Naive B cell (primary cell): ENCODE measurements at places on chromosomes 5 and 9. TPM values are rescaled to one million over a fixed set of nuclear protein-coding genes. Genes with fewer than 3 reads are reported as not detected.

DNA sequence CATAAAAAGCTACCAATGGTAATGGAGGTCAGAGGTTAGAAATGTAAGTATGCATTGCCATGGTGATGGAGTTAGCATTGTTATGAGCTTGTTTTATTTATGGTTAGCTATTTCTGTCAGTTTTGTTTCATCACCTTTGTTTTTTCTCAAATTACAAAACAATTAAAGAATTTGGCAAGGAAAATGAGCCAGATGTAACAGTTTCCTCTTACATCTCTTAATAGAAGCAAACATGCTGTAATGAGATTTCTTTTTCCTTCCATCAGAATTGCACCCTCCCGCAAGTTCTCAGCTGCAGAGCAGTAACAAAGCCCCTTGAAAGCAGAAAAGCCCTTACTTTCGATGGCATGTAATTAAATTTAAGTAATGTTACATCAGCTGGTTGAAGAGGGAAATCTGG is 233.0 kb downstream of the SGCD start:
- no peak for DNase-seq
- no peaks in the 10 kb centered on the region for H3K27me3 ChIP-seq
- no peaks in the 10 kb centered on the region for H3K36me3 ChIP-seq
- no peak overlapping the region for H3K27ac ChIP-seq
- H3K4me3 ChIP-seq, result no peak overlapping the region
- no peaks in the 10 kb centered on the region for H3K4me1 ChIP-seq

GRCh38 chr5:178555771-178556211 is 34.4 kb downstream of the COL23A1 start:
- H3K36me3 ChIP-seq, result no peaks in the 10 kb centered on the region
- no peak overlapping the region for H3K27ac ChIP-seq
- DNase-seq, result no peak

GRCh38 chr9:137952976-137953666 is 75.5 kb downstream of the CACNA1B start:
- no peak overlapping the region for H3K27ac ChIP-seq
- peaks cover 4% of the 10 kb centered on the region for H3K27me3 ChIP-seq
- H3K4me1 ChIP-seq, result no peaks in the 10 kb centered on the region

GRCh38 chr5:103466495-103466894 is 96.1 kb downstream of the NUDT12 start:
- H3K4me1 ChIP-seq, result no peaks in the 10 kb centered on the region
- H3K27ac ChIP-seq, result no peak overlapping the region
- DNase-seq, result no peak
- H3K27me3 ChIP-seq, result no peaks in the 10 kb centered on the region
- H3K4me3 ChIP-seq, result no peak overlapping the region

- no peak overlapping the region for H3K27ac ChIP-seq
- peaks cover 10% of the 10 kb centered on the region for H3K36me3 ChIP-seq
- H3K4me3 ChIP-seq, result no peak overlapping the region
- no peaks in the 10 kb centered on the region for H3K27me3 ChIP-seq
- H3K4me1 ChIP-seq, result no peaks in the 10 kb centered on the region
- DNase-seq, result no peak
Measured at GRCh38 chr5:151491062-151491461, 43.7 kb downstream of the SLC36A1 start.

DNA sequence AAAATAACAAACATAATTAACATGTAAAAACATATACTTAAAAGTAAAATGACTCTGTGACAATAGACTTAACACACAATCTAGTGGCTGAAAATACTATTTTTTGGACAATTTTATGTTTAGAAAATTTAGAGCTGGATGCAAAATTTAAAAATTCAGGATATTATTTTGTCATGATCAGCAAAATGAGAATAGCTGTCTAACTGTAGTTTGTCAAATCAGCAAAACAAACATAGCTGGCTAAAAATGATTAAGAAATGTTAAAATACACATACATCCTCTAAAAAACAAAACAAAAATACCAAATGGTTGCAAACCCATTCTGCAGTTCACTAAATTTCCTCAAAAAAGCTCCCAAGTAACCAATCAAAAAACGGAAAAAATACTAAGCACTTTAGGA is 18.6 kb downstream of the C9orf72 start:
- DNase-seq, result no peak
- H3K36me3 ChIP-seq, result peaks cover 22% of the 10 kb centered on the region
- H3K27me3 ChIP-seq, result no peaks in the 10 kb centered on the region
- no peaks in the 10 kb centered on the region for H3K4me1 ChIP-seq
- H3K4me3 ChIP-seq, result no peak overlapping the region

DNA sequence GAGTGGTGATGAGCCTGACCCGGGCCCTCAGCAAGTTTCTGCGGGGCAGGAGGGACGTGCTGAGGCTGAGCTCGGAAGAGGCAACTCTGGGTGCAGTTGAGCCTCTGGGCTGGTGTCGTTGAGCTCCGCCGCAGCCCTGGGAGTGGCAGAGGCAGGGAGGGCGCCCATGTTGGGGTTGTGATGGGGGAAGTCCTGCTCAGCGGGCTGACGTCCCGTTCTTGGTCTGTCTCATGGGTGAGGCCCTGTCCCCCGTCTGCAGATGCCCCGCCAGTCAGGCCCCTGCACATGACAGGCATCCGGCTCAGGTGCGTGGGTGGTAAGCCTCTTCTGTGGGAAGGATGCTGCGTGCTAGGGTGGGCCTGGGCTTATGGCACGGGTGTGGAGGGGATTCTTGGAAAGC is 64.3 kb downstream of the RXRA start:
- H3K4me3 ChIP-seq, result peak overlapping the region; percentile 77
- H3K27ac ChIP-seq, result peak overlapping the region; percentile 95
- no peaks in the 10 kb centered on the region for H3K36me3 ChIP-seq
- H3K4me1 ChIP-seq, result peaks cover 54% of the 10 kb centered on the region
- H3K27me3 ChIP-seq, result no peaks in the 10 kb centered on the region

DNA sequence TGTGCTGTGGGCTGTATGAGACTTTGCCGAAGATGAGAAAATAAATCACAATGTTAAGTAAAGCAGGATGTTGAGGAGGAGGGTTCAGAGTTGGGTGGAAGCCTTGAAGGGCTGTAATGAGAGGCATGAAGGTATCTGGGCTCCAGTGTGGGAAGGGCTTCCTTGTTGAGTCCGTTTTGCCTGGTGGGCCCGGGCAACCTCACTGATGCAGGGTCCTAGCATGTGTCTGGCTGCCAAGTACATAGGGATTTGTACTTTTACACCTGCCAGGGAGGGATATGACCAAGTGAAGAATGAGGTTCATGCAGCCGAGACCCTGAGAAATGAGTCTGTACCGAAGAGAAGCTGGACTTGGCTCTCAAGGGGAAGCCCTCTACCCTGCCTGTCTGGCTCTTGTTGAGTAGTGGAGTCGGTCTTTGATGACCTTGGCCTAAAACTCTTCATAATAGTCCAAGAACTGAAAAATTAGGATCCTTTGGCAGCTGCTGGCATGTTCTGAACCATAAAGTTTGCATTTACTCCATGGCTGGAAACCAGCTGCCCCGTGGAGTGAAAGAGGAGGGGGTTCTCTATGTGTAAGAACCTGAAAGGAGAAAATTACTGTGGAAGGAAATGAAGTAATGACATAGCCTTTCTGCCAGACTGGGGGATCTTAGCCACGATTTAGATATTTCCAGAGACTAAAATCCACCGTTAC is 59.0 kb upstream of the DPYSL3 start:
- DNase-seq, result no peak
- no peaks in the 10 kb centered on the region for H3K27me3 ChIP-seq
- no peak overlapping the region for H3K4me3 ChIP-seq
- H3K36me3 ChIP-seq, result no peaks in the 10 kb centered on the region

DNA sequence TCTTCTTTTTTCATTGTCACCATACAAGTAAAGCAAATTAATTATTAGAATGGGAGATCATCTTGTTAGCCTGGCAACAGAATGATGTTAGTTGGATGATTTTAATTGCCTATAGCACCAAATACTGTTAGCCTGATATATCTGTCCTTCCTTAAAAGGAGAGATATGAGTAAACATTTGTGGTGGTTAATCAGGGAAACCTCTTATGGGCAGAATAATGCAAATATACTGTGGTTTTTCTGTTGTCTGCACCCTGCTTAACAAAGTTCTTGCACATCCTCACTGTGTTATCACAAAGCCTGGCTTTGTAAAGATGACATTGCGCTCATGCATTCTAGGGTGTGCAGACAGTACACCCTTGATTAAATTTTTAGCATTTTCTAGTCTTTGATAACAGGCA is 254.9 kb upstream of the SMC2 start:
- no peaks in the 10 kb centered on the region for H3K4me1 ChIP-seq
- H3K27ac ChIP-seq, result no peak overlapping the region
- H3K36me3 ChIP-seq, result no peaks in the 10 kb centered on the region
- DNase-seq, result no peak
- no peaks in the 10 kb centered on the region for H3K27me3 ChIP-seq

DNA sequence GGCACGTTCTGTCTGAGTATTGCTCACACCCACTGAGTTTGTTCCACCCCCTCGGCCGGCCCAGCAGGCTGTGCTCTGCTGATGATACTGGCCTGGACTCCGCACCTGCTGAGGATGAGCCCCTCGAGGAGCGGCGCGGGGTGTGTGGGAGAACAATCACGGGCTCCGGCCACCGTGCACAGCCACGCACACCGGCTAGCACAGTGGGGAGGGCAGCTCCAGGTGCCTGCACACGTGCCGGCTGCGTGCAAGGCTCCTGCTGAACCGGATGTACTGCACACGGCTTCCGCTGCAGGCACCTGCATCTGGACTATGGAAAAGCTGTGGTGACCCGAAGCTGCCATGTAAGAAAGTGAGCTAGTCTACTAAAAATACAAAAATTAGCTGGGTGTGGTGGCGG is 485.2 kb upstream of the CDH9 start:
- no peaks in the 10 kb centered on the region for H3K27me3 ChIP-seq
- no peak for DNase-seq
- no peaks in the 10 kb centered on the region for H3K4me1 ChIP-seq
- no peak overlapping the region for H3K27ac ChIP-seq

DNA sequence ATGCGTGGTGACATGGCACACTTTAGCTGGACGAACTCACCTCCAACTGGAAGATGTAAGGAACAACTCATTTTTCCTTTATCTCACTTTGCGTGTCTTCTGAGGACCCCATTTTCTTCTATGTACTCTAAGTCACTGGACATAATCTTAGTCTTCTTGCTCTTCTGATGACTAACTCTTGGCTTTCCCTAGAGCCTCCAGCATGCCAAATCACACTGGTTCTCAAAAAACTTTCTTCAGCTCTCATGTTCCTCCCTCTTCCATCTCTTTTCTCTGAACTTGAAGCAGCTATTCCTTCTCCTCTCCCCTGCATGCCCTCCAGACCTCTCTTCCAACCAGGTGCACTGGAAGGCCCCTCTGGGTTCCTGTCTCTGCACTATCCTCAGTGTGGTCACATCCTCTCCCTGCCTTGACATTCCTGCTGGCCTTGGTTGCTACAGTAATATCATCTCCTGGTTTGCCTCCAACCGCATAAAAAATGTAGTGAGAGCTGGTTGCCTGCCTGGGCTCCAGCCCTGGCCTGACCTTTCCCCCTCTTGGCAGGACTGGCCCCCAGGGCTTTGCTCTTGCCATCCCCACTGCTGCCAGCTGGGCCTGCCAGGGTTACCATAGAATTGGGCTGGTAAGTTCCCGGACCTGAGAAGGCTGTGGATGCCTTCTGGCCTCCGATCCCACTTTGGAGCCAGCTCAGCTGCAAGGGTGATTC is 44.8 kb upstream of the BNC2 start:
- H3K27ac ChIP-seq, result no peak overlapping the region
- no peak overlapping the region for H3K4me3 ChIP-seq
- no peaks in the 10 kb centered on the region for H3K27me3 ChIP-seq
- no peaks in the 10 kb centered on the region for H3K4me1 ChIP-seq

GRCh38 chr5:90740244-90740799 is 181.7 kb downstream of the ADGRV1 start:
- H3K27me3 ChIP-seq, result peaks cover 5% of the 10 kb centered on the region
- no peak for DNase-seq
- peaks cover 16% of the 10 kb centered on the region for H3K36me3 ChIP-seq
- H3K4me3 ChIP-seq, result no peak overlapping the region
- H3K27ac ChIP-seq, result no peak overlapping the region

GRCh38 chr5:128538250-128539037 is 399 bp upstream of the FBN2 start:
- DNase-seq, result no peak
- H3K4me3 ChIP-seq, result peak overlapping the region; percentile 21
- no peak overlapping the region for H3K27ac ChIP-seq

- peaks cover 12% of the 10 kb centered on the region for H3K4me1 ChIP-seq
- no peaks in the 10 kb centered on the region for H3K36me3 ChIP-seq
- DNase-seq, result no peak
- H3K27me3 ChIP-seq, result no peaks in the 10 kb centered on the region
Measured at GRCh38 chr9:84266087-84266561, 74.4 kb downstream of the SLC28A3 start.

GRCh38 chr5:23445573-23445972 is 61.8 kb upstream of the PRDM9 start:
- DNase-seq, result no peak
- no peaks in the 10 kb centered on the region for H3K27me3 ChIP-seq
- no peaks in the 10 kb centered on the region for H3K36me3 ChIP-seq
- H3K4me3 ChIP-seq, result no peak overlapping the region
- no peaks in the 10 kb centered on the region for H3K4me1 ChIP-seq
- H3K27ac ChIP-seq, result no peak overlapping the region

DNA sequence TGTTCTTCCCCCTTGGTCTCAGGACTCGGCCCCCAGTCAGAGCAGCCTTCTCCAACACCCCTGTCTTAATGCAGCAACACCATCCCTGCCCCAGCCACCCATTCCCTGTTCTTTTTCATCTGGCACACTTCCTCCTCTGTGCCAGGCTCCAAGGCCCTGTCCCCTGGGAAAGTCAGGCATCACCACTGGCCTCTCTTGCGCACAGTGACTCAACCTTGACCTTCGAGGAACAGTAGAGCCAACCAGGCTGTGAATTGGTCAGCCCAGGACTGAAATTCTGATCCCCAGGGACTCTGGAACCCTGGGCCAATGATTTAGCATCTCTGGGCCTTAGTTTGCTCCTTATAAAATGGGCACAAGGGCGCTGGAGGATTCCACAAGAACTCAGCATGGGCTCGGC is 10.5 kb upstream of the RALGDS start:
- DNase-seq, result no peak
- H3K36me3 ChIP-seq, result no peaks in the 10 kb centered on the region
- no peak overlapping the region for H3K4me3 ChIP-seq

- H3K27me3 ChIP-seq, result peaks cover 26% of the 10 kb centered on the region
- H3K27ac ChIP-seq, result no peak overlapping the region
- DNase-seq, result no peak
- peaks cover 7% of the 10 kb centered on the region for H3K4me1 ChIP-seq
- peaks cover 11% of the 10 kb centered on the region for H3K36me3 ChIP-seq
Measured at GRCh38 chr9:81508476-81508875, 180.9 kb downstream of the TLE1 start.

SLC36A2 gene
- polyA plus RNA-seq, result not detected

UAP1L1 gene
- polyA plus RNA-seq, result 1.8 TPM

CDKN2B gene
- polyA plus RNA-seq, result 0.29 TPM

STARD4 gene
- polyA plus RNA-seq, result 5.8 TPM

LHX3 gene
- not detected for polyA plus RNA-seq

ITGA1 gene
- not detected for polyA plus RNA-seq

CSNK1G3 gene
- polyA plus RNA-seq, result 119 TPM

INSL6 gene
- polyA plus RNA-seq, result not detected

FOXD4 gene
- not detected for polyA plus RNA-seq

FBP1 gene
- 4.5 TPM for polyA plus RNA-seq

CCNI2 gene
- not detected for polyA plus RNA-seq

CNTLN gene
- polyA plus RNA-seq, result not detected

TLR4 gene
- 0.68 TPM for polyA plus RNA-seq

FRRS1L gene
- polyA plus RNA-seq, result not detected

FYB1 gene
- 2.0 TPM for polyA plus RNA-seq
